CD4-positive, alpha-beta T cell treated with Interferon alpha-2 for 1 hour (primary cell): ENCODE measurements at places on chromosomes 4 and X.

- DNase-seq = no peak
Observed at GRCh38 chr4:37770016-37770415, 56.5 kb upstream of the PGM2 start.

GRCh38 chr4:155982736-155983385, 29.2 kb upstream of the CTSO start:
- DNase-seq = no peak

- DNase-seq = no peak
Observed at GRCh38 chrX:155715141-155715540, 102.4 kb upstream of the TMLHE start.

DNA sequence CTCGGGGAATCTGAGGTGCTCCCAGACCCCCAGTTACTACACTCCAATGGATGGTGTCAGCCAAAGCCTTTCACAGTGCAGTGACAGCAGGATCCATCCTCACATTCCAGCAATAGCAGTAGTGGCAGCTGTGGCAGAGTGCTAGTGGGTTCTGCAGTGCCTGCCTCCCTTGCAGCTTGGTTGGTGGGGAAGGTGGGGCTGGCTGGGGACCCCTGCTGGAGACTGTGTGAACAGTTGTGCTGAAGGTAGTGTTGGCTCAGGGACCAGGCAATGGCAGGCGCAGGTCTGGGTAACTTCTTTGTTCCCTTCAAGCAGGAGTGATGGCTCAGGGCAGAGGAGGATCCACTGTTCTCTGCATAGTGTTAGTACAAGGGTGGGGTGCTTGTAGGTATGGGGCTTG, 343.7 kb upstream of the TRAM1L1 start:
- no peak for DNase-seq

- no peak for DNase-seq
Observed at GRCh38 chr4:35912174-35912573, 332.1 kb downstream of the ARAP2 start.

- DNase-seq = no peak
Observed at GRCh38 chr4:186940476-186940875, 216.8 kb upstream of the FAT1 start.

DNA sequence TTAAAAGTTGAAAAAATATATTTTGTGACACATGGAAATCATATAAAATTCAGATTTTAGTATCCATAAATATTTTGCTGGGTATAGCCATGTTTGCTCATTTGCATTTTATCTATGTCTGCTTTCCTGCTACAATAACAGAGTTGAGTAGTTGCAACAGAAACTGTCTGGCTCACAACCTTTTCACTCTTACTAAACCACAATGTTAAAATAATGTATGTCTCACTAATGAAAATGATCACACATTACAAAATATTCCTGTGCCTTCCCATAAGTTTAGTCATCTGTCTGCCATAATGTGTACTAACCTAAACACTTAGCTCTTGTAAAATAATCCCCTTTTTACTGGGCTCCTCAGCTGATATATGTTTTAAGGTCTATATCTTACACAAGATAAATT, 174.0 kb upstream of the PRPS2 start:
- no peak for DNase-seq

DNA sequence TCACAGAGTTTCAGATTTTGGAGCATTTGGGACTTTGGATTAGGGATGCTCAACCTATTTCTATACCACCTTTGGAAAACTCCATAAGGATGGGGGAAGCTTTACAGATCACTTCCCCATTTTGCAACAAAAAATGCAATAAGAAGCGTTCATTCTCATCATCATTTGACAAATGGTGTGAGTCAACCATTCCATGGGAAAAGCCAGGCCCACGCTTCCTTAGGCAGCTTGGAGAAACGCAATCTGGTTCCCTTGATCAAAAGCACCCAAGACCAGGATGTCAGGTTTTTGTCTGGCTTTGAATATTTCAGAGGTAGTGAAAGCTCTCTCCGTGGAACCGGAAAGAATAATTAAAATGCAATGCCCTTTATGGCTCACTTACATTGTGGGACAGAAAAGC, 79.3 kb upstream of the C4orf50 start:
- DNase-seq = no peak

DNA sequence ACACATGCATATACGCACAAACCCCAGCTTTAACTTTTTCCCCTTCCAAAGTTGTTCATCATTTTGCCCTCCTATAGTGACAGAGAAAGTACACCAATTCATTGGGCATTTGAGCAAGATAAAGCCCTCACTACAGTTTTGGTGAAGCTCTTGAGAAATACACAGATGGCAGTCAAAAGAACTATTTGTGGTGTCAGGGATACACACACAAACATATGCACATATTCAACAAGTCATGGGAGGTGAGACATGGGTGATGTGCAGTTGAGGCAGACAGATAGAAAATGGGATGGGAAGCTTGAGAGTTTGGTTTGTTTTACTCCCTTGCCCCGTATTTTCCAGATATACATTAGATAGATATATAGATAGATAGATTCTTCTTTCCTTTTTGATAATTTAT, 11.8 kb upstream of the SHROOM4 start:
- DNase-seq = no peak

- DNase-seq = no peak
Observed at GRCh38 chrX:821327-822107, 190.9 kb downstream of the SHOX start.

DNA sequence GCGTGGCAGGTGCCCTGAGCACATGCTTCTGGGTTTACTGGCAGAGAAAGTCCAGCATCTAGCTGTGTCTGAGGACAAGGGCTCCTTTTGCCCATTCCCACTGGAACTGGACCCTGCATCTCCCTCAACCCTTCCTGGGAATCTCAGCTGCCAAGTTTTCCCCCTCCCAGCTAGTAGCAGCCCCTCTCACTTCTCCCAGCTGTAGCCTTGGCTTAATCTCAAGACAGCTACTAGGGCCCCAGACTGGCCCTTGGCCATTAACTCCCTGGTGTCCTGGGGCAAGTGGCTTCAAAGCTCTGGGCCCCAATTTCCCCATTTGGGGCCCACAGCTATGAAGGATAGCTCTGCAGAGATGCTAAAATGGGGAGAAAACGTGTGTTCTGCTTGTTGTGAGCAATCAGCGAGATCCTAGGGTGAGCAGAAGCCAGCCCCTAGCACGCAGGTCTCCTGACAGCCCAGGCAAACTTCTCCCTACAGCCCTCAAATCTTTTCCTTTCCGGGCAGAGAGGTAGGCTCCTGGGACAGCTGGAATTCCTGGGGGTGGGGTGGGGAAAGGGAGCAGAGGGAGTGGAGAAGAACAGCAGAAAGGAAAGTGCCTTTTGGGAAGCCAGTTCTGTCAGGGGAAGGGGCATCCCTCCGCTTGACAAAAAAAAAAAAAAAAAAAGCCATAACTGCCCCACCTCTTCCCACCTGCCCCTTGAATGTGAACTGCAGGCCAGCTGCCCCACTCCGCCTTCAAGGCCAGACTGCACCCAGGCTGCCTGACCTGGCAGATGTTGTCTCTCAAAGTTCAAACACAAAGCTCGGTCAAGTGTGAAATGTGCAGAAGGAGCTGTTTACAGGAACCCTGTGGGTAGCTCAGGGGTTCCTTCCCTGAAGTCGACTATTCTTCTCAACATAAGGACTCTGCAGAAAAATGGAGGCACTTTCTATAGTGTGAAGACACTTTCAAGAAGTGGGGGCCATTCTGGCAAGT, 16.6 kb downstream of the FGD1 start:
- no peak for DNase-seq

DNA sequence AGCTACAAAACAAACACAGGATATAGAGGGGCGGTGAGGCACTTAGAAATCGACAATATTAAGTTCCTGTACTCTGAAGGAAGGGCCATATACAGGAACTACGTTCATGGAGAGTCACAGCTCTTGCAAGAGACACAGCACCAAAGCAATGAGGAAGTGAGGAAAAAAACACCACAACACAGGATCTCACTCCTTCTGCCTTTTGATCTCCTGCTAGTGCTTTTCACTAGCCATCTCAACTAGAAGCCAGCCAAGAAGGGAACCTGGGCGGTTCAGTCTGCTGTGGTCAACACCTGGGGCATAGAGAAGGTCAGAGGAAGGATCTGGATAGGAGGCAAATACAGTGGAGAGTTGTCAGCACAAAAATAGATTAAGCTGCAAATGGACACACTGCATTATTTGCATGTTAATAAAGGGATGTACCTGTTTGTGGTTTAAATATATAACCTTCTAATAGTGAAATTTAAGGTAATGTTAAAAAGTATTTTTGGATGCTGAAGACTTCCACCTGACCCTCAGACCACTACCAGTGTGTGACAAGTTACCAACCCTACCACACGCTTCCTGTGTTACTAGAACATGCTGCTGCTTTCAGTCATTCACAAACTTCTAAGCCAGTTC, 104.6 kb downstream of the DTHD1 start:
- peak; percentile 50 for DNase-seq

DNA sequence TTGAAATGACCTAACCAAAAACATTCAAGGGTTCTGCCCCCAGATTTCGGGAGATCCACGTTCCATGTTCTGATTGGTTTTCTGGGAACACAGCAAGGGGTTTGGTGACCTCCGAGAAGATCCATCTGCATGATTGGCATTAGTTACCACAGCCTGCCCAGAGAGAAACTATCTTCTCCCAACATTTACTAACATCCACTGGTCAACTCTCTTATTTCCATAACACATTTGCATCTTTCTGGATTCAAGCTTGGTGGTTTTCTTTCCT, 15.6 kb downstream of the SHOX start:
- DNase-seq = no peak

DNA sequence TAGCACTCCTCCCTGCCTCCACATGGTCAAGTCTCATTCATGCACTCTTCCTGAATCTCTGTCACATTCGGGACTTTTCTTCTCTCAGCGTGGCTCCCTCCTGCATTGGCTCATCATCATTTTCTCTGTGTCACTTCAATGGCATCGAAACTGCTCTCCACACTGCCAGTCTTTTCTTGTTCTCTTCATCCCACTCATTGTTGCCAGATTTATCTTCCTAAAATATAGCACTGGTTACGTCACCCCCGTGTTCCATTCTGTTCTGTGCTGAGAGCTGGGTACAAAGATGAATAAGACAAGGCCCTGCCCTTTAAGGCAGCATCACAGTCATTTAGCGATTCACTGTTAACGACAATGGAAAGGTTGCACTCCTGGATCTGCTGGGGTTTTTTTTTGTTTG, 174.4 kb upstream of the TBC1D9 start:
- no peak for DNase-seq

DNA sequence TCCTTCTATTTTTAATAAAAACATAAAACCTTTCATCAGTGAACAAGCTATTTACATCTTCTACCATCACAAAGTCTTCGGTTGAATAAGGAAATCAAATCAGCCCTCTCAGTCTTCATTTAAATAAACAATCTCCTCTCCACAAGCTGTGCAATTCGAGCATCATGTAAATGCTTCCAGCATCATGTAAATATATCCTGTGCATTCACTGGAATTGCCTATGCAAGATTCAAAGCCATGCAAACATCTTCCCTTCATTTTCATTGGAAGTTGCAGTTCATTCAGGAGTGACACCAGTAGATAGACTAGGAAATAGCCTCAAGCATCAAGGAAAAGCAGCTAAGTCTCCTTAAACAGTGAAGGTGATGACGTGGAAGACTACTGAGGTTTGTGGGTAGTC, 77.7 kb upstream of the PCDH19 start:
- DNase-seq = no peak

GRCh38 chrX:38232079-38232686, 11.5 kb upstream of the SRPX start:
- no peak for DNase-seq

DNA sequence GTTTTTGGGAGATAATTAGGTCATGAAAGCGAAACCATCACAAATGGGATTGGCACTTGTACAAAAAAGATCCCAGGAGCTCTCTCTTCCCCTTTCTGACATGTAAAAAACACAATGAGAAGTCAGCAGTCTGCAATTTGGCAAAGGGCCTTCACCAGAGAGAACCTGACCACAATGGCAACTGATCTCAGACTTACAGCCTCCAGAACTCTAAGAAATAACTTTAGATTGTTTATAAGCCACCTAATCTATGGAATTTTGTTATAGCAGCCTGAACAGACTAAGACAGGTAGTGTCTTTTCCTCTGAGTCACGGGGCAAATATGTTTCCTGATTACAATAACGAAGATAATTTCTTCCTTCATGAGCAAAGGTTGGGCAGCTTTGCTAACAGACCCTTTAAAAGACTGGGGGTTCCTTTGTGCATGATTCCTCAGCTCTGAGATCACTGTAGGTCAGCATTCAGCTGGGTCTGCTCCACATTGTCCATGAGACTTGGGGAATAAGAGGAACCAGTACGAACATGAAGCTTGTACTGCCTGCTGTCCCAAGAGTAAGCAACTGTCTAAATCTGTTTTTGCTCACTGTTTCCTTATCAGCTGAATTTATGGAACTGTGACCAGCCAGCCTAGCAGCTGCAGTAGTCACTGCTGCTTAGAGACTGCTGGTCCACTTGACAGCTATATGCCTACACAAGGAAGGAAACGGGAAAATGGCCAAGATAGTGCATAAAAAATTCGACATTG, 191.6 kb downstream of the ANAPC10 start:
- DNase-seq = no peak

DNA sequence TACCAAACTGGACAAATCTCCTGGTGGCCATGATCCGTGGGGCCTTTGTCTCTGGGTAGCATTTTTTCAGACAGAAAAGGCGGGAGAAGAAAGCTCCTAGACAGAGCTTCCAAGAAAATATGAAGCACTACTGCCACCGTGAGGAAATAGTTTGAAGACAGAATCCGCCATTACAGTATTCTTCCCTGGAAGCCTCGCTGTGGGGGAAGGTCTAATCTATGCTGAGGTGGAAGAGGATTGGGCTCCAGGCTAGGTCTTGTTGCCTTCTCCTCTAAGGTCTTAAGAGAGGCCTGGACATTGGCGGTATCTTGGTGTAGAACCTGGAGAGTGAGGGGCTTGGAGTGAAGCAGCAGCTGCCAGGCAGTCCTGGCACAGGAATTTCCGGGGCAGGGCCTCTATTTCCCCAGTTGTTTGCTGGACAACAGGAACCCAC, 218.9 kb downstream of the OR13H1 start:
- peak; percentile 74 for DNase-seq

- peak; percentile 16 for DNase-seq
Observed at GRCh38 chrX:70998411-70999027, 67.6 kb upstream of the SLC7A3 start.

GRCh38 chr4:65019775-65020174, 610.5 kb upstream of the TECRL start:
- DNase-seq = no peak

DNA sequence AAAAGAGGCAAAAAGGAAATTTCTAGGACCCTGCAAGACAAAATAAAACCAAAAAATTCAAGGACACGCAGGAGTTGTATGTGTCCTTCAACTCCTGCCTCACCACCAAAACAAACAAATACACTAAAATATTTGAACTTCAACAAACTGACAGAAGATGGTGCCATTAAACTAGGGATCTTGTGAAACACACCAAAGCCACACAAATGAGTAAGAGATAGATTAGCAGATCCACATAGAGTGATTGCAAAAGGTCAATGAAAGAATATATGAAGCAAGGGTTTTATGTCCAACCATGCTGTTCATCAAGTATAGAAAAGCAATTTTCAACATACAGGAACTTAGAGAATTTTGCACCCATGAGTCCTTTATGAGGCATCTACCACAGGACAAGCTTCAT, 40.1 kb upstream of the SCML1 start:
- DNase-seq = peak; percentile 4
